Stimulated activated memory B cell treated with anti-CD40 and anti-IgM and Interleukin-4, amounts not matched to agents 10 μg/mL and 1 μg/mL and 100 μg/mL, for 72 hours (primary cell): ENCODE measurements at places on chromosomes 4 and X.

- ATAC-seq: no peak
Measured at GRCh38 chrX:150032742-150033141, 94.5 kb upstream of the EOLA2 start.

DNA sequence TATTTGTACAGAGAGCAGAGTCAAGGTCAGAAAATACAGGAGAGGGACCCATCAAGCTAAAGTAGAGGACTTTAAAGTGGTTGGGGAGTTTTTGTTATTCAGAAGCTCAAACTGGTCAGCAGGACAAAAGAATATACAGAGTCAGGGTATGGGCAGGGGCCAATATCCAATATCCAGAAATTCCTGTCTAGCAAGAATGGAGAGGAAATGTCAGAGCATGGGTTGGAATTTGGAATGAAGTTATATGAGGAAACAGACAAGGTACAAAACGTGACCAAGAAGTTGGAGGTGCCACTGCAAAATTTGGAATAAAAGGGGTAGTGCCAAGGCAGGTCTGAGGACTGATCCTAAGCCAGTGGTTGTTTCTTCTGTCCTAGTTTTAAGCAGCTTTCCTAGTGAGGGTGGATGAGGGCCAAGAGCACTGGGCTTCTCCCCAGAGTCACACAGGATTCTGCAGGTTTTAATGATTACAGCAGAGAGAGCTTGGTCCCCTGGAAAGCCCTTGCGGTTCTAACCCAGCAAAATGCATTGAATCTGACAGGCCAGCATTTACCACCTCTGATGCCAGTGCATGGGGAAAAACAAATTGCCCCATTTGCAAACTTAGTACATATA lies 304.7 kb upstream of the FTHL17 start:
- no peak for ATAC-seq

GRCh38 chr4:114043116-114043515 lies 63.7 kb upstream of the ARSJ start:
- no peak for ATAC-seq

DNA sequence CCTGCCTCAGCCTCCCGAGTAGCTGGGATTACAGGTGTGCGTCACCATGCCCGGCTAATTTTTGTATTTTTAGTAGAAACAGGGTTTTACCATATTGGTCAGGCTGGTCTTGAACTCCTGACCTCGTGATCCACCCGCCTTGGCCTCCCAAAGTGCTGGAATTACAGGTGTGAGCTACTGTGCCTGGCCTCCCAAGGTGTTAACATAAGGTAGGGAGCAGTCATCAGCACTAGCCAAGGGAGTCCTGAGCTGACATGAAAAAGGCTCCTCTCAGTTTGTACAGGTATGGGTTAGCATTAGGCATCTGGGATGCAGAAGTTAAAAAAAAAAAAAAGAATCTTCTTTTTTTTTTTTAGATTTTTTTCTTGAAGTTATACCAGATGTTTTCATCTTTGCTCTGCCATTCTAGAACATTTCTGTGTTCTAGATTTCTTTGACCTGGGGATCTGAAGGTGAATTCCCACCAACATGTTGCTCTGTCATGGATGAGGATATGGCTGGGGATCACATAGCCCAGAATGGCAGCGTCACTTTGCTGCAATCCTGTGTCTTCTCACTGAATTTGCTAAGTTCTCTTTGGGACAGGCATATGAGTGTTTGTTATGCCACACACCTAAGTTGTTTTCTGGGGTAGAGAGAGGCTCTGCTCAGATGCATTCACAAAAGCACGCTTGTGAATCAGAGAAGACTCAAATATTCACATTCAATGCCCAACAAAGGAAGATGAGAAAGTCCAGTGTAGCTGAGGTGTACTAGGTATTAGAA lies 24.4 kb upstream of the PLA2G12A start:
- no peak for ATAC-seq

DNA sequence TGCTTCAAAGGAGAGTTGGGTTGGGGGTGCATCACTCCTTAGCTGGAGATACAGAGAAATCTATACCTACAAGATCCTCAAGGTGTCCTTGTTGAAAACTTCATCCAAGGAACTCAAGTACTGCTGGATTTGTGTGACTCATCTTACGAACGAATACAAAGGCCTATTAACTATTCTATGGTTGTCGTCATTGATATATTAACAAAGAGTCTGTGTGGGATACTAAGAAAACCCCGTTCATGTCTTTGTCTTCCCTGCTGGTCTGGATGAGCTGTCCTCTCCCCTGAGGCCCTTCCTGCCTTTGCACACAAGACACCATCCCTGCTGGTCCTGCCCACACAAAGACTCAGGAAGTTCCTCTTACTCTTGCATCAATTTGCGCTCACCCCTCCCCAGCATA lies 54.9 kb upstream of the IRF2 start:
- ATAC-seq: no peak

DNA sequence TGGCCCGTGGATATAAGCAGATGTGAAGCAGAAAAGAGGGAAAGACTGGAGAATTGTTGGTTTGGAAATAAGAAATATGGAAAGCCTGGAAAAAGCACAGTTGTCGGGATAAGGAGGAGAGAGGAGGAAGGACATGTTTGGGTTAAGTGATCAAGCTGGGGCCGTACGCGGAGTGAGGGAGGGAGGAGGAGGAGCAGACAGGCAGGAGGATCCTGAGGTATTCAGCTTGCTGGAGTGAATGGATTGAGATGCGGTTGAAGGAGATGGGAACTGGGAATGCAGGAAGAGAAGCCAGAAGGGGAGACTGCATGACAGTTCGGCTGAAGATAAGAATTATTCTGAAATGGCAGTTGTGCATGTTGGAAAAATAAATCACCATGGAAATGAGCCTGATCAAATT lies 21.2 kb downstream of the ZFP42 start:
- ATAC-seq: no peak

DNA sequence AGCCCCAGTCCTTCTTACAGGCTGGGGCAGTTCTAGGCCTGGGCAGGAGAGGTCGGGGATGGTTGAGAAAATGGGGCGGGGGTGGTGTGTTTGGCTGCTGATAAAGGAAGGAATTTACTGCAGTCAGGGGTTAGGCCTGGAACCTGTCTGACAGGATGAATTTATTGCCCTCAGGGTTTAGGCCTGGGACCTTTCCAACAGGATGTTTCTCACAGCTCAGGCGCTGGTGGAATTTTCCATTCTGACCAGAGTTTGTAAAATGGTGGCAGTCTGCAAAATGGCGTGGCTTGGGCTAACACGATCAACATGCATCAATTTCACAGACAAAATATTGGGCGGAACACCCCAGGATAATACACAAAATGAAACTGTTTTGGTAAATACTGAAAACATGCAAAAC lies 83.5 kb upstream of the SPIN4 start:
- ATAC-seq: no peak

GRCh38 chr4:55133951-55134350 lies 8.6 kb upstream of the KDR start:
- ATAC-seq: no peak

- no peak for ATAC-seq
Measured at GRCh38 chrX:858542-859078, 228.0 kb downstream of the SHOX start.

GRCh38 chrX:41750716-41751115 lies 26.7 kb downstream of the GPR82 start:
- no peak for ATAC-seq

- ATAC-seq: no peak
Measured at GRCh38 chrX:15514279-15514678, 13.7 kb downstream of the BMX start.

GRCh38 chrX:153625271-153626024 lies 21.6 kb upstream of the DUSP9 start:
- no peak for ATAC-seq

- no peak for ATAC-seq
Measured at GRCh38 chr4:148240241-148240640, 202.0 kb downstream of the NR3C2 start.

DNA sequence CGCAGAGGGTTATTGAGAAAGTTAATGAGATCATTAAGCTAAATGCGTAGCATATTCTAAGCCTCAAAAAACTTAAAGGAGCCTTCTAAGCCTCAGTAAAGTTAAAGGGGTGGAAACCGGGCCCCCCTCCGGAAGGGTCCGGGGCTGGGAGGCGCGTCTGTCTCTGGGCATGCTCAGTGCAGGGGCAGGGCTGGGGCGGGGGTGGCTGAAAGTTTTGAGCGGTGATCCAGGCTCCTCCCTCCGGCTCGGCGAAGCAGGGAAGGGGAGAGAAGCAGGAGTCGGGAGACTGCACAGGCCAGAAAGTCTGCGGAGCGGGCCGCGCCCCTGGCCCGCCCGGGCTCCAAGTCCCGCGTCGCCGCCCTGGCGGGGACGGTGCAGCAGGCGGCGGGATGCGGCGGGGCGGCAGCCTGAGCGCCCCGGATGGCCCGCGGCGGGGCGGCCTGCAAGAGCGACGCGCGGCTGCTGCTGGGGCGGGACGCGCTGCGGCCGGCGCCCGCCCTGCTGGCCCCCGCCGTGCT lies at the start of gene EVC:
EVC (plus strand) TSS at position 241 of the 518 bp plus-strand sequence; CDS start at position 421, 180 bp downstream.
- ATAC-seq: peak; percentile 40

DNA sequence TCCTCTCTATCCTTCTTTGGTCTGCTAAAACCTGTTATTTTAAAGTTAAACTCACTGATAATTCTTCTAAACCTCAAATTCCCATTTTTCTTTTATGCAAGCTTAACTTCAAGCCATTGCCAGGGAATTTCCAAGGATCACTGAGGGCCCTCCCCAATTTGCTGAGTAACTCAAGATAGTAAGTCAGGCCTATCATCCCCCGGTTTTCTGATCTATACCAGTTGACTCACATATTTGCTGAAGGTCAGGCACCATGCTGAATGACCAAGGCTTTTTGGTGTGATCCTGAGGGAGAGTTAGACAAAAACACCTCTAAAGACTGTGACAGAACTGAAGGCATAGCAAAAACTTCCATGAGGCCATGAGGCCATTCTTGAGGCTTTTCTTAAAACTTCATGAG lies 1301.9 kb downstream of the PCDH7 start:
- ATAC-seq: no peak

DNA sequence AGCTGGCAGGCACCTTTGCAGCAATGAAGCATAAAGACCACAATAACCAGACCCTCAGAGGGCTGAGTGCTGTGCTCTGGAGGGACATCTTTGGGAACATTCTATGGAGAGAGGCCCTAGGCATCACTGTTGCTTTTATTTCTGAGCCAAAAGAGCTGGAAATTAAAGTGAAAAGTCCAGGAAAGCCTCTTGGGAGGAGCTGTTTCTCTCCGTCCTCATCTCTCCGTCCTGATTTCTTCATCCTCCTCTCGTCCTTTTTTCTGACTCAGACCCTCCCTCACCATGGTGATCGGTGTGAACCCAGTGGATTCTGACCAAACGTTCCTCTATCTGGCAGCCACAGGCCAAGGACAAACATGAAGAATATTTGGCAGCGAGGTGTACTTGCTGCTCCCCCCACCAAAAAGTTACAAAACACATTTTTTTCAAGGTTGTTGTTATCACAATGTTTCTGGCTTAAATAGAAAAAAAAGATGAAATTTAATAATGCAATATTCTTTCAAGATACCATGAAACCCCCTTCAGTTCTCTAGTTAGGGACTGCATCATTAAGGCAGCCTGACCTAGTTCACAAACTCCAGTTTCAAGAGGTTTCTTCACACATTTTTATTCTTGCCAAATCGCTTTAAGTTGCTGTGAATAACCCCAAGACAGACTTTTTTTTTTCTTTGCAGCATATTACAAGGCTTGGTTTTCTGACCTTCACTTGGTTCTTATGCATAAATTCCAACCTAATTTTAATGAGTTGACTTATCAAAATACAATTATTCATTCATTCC lies 80.2 kb downstream of the SCD5 start:
- no peak for ATAC-seq

GRCh38 chr4:100189820-100190642 lies at the start of gene DDIT4L:
DDIT4L (minus strand) TSS chr4:100190468; CDS start chr4:100189983, 485 bp downstream.
- ATAC-seq: peak; percentile 60

DNA sequence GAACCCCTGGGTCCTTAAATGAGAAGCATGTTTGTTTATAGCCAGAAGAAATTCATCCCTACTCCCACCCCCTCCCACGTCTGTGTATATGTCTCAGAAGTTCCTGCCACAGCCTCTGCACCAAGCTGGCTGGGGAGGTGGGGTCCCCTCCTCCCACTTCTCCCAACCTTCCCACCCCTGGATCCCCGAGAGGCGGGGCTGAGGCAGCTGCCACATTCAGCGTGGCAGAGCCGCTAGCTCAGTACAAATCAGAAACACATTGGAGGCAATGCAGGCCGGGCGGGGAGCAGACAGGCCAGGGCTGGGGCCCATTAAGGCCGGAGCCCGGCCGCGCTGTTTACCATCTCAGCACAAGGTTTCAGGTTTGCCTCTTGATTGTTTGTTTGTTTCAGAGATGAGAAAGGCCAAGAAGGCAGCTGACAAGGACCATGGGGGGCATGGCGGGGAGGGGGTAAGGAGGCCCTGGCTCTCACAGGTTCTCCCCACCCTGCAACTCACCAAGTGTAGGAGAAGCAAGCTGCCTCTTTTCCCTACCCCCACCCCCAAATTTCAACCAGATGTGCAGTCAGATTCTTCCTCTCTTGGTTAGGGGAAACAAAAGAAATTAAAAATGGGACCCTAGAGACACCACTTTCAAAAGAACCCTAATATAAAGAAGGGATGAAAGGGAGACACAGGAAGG lies 22.3 kb downstream of the PJA1 start:
- ATAC-seq: no peak

DNA sequence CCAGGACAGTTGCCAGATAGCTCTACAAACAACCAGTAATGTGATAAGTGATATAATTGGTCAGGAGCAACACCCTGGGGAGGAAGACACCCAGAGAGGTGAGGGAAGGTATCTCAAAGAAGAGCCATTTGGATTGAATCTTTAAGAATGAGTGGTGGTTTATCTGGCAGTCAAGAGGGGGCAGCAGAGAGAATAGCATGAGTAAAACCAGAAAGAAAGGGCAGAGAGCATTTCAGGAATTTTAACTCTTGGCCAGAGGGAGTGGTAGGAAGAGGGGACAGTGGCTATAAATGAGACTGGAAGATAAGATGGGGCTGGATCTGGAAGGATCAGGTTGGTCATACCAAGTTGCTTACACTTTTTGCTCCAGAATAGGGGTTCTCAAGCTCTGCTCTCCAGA lies 5.9 kb upstream of the SEPTIN6 start:
- ATAC-seq: no peak

DNA sequence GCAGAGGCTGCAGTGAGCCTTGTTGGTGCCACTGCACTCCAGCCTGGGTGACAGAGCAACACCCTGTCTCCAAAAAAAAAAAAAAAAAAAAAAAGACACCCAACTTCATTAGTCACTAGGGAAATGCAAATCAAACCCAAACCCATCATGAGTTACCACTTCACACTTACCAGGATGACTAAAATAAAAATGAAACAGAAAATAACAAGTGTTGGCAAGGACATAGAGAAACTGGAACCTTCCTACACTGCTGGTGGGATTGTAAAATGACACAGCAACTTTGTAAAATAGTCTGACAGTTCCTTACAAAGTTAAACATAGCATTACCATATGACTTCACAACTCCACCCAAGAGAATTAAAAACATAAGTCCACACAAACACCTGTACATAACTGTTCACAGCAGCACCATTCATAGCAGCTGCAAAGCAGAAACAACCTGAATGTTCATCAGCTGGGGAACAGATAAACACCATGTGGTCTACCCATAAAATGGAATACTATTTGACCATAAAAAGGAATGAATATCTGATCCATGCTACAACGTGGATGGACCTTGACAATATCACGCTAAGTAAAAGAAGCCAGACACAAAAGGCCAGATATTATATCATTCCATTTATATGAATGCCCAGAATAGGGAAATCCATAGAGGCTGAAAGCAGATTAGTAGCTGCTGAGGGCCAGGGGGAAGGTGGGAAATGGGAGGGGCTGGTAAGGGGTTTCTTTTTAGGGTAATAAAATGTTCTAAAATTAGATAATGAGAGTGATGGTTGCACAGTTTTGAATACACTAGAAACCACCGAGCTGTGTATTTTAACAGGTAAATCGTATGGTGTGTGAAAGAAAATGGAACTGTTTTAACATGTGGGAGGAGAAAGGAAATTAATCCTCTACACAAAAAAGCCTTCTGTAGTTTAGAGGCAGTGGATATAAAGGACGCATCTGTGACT lies 18.3 kb downstream of the CD99L2 start:
- ATAC-seq: no peak
